ENCODE measurements at places on chromosomes 12 and 14.

DNA sequence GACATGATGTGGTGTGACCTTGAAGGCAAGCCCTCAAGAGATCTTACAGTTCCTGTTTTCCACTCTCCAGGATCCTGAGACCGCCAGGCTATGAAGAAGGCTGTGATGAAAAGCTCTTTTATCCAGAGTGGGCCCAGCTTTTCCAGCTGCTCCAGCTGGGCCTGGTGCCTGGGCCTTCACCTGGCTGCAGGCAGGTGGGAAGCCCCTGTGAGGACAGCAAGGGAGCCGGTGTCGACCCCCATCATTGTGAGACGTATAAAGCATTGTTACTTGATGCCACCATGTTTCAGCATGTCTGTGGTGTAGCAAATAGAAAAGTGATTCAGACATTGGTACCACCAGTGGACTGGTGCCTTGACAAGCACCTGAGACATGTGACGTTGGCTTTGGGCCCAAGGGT is 190.2 kb downstream of the KIF26A start:
- no peak for DNase-seq

GRCh38 chr12:114982760-114983159 is 298.8 kb upstream of the TBX3 start:
- DNase-seq, result no peak

DNA sequence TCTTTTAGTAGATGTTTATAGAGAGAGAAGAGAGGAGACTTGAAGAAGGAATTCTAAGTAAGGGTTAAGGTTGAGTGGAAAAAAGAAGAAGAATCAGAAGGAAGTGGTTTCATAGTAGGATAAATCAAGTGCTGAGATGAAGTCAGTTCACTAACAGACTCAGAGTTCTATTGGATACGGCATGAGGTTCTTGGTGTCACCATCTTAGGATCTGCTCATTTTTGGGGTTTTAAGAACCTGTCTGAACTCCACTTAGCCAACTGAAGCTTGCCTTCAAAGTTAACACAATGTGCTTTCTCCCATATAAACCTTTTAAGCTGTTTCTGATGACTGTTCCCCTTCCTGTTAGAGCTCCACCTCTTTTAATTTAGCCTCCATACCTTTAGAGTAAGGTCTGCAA is 152.6 kb downstream of the PRKCH start:
- DNase-seq, result no peak

DNA sequence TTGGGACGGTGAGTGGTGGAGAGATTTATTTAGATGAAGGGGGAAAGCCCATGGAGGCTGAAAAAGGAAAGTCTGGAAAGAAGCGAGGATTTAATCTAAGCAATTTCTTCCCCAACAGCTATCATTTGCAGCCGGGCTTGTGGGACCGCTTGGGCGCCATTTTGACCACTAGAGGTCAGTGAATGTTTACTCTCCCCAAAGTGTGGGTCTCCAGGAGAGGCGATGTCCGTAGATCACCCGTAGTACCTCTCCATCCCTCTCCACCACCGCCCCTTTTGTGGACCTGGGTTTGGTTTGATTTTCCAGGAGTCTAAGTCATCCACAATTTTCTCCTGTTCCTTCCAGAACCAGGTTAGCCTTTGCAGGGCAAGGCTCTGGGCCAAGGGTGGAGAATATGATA is 91.2 kb upstream of the PARP11 start:
- no peak for DNase-seq

DNA sequence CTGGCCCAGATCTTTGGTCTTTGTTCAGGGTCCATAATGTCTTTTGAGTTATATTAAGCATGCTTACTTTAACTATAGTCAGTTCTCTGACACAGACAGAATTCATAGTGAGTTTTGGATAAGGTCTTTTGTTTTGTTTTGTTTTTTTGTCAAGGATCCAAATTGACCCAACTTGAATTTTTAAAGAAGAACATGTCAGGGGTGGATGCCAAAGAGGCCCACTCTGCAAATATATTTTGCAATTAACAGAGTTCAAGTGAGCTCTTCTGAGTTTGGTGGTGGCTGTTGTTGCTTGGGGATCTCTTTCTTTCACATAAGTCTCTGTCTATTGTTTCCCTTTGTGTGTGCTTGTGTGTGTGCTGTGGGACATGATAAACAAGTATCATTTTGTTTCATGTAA is 34.4 kb upstream of the PMCH start:
- DNase-seq, result no peak

DNA sequence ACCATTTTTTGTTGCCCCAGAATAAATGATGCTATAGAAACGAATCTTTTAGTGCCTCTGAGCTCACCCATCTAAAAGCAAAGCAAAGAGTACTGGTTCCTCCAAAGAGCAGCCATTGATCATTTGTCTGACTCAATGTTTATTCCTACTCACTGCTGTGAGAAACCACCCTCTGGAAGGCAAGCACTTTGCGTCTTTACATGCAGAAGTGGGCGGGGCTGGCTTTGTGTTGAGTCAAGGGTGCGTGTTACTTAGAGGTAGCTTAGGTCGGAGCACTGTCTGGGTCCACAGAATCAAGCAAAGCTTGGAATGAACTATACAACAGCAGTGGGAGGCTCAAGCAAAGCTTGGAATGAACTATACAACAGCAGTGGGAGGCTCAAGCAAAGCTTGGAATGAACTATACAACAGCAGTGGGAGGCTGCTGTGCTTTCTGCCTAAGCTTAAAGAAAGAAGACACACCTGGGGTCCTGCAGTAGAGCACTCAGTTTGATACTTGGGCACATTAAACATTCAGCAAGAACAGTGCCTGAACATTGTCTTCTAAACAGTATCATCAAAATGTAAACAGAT is 77.2 kb upstream of the PRICKLE1 start:
- no peak for DNase-seq

GRCh38 chr14:101553393-101553792 is 7.9 kb upstream of the DIO3 start:
- no peak for DNase-seq

DNA sequence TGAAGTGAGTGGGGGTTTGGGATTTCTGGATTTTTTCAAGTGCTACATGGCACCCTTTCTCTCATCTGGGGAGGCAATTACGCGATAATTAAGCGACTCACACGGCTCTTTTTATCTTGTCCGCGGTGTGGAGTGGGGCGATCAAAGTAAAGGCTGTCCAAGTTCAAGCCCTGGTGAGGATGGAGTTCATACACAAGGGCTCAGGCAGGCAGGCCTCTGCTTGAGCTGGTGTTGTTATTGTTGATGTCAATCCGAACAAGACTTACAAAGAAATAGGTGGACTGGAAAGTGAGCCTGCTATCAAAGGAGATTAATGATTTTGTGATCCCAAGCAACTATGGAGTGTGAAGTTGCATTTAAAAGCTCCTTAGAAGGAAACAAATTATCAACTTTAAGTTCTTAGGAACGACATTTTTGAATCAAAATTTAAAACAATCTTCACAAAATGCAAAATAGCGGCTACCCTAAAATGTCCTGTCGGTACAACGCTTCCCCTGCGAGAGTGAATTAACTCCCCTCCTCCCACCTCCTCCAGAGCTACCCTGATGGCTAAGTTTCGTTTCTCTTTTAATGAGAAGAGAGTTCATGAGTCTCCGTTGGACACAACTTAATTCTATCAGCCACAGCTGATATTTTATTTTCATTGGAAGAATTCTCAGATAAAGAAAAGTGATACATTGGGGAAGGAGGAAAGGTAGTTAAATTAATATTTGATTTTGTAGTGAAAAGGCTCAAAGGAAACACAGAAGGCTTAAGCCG is 5.9 kb downstream of the FOXA1 start:
- no peak for DNase-seq

DNA sequence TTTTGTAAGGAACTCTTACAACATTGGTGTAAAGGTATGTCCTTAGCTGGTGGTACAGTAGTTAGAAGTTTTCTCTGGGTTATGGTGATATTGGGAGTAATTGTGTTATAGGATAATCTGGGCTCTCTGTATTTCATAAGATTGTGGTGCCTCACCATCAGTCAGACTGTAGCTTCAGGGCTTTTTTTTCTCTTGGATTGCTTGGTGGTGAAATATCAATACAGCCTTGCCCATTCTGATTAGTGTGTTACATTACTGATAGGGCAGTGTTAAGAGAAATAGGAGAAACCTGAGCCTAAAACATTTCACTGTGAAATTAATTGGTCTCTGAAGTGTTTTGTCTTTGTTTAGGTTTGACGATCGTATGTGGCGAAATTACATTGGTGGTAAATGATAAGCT is 71.0 kb downstream of the RCOR1 start:
- no peak for DNase-seq

DNA sequence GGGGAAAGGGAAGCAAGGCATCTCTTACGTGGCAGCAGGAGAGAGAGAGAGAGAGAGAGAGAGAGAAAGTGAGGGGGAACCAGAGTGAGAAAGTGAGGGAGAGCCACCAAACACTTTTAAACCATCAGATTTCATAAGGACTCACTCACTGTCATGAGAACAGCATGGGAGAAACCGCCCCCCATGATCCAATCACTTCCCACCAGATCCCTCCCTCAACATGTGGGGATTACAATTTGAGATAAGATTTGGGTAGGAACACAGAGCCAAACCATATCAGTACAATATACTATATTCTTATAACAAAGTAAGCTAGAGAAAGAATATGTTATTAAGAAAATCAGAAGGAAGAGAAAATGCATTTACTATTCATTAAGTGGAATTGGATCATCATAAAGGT is 53.7 kb upstream of the PLXNC1 start:
- no peak for DNase-seq

- no peak for DNase-seq
Observed at GRCh38 chr12:129564768-129565167, 339.1 kb downstream of the TMEM132D start.

GRCh38 chr14:88614218-88614907 is 51.5 kb downstream of the ZC3H14 start:
- no peak for DNase-seq

GRCh38 chr14:99349721-99350495 is 77.9 kb upstream of the BCL11B start:
- DNase-seq, result no peak

DNA sequence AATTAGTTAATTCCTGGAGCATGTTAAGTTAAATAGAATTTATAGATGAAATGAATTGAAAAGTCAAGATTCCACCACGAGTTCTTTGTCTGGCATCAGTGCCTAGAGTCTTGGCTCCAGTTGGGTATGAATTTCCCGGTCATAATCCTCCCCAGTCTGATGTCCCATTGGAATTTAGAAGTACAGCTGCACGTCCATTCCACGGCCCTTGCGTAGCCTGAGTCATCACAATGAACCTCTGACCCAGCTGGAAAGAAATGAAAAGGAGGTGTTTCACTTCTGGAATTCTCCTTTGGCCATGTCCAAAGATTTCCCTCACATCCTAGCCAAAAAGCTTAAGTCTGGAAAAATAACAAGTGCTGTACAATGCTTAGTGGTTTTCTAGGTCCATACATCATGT is 122.7 kb downstream of the KICS2 start:
- DNase-seq, result no peak

GRCh38 chr12:132602572-132603239 is 7.7 kb downstream of the LRCOL1 start:
- DNase-seq, result no peak

GRCh38 chr14:92759300-92759678 is 10.9 kb upstream of the LGMN start:
- no peak for DNase-seq

GRCh38 chr14:99040711-99041110 is 231.3 kb downstream of the BCL11B start:
- DNase-seq, result no peak

DNA sequence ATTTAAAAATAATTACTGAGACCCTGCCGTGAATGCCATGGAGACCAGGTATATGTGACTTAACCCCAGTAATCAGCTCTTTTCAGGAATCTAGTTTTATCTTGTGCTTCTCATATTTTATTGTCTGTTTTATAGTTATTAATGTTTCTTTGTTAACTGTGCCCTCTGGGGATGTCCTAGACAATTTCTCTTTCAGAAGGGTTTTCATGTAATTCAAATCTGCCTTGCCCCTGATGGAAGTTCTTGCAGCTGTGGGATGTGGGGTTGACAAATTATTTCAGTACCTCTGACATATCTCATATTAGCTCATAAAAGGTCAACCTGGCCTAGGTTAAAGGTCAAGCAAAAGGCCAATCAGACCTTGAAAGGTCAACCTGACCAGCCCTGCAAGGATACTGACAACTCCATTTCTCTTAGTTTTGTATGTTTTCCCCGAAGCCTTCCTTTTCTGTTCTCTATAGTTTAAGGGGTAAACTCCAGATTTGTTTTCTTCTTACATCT is 182.3 kb downstream of the SLC41A2 start:
- no peak for DNase-seq

- no peak for DNase-seq
Observed at GRCh38 chr14:28143316-28143715, 623.3 kb upstream of the FOXG1 start.

- no peak for DNase-seq
Observed at GRCh38 chr14:55190906-55191202, 531 bp downstream of the DLGAP5 start.

DNA sequence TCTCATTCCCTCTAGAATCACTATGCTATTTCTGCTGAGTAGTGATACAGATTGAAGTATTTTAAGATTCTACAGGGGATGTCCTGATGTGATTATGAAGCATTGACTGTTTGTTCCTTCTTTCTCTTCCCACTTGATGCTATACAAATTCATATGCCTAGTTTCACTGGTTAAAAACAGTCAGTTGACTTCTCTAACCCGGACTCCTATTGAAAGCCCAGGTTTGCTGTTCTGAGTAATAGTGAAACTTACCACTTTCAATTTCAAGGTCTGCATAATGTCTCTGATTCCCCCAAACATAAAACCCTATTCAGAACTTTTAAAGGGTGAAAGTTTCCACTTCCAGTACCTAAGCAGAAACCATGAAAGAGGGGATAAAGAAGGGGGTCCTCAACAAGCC is 117.7 kb upstream of the RPL10L start:
- no peak for DNase-seq

GRCh38 chr14:72111911-72112310 is 179.7 kb downstream of the RGS6 start:
- DNase-seq, result no peak

DNA sequence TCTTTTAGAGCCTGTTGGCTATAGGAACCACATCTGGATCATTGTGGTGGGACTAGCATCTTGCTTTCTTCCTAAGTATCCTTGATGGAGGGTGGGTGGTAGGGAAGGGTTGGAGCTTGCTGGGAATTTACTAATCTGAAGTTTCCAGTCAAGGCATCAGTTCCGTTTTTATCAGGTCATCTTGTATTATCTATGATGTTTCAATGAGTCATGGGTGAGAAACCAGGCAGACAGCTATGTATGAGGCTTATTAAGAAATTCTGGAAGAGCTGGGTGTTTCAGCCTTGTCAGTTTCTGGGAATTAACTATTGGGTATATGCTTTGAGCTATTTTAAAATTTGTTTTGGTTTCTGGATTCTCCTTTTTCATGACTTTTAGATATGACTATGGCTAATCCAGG is 11.3 kb downstream of the TSFM start:
- no peak for DNase-seq

DNA sequence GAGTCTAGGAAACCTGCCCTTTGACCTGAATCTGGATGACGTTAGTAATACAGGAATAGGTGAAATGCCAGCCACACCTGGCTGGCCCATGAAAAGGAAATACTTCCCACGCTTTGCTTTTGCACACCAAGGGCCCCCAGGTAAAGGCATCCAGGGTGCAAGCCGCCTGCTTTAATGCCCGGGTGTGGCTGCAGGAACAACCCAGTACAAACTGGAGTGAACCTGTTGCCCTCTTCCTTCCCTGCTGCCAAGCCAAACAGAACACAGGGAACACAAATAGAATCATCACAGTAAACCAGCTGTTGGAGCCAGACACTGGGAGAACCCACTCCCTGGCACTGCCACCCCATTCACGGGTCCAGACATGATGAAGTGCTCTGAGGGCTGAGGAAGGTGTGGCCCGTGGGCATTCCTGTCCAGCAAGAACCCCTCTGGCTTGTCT is 24.2 kb upstream of the FOS start:
- no peak for DNase-seq
